CD4-positive, alpha-beta T cell treated with Interferon alpha-2 for 1 hour (primary cell): ENCODE measurements at places on chromosomes 1 and 21.

DNA sequence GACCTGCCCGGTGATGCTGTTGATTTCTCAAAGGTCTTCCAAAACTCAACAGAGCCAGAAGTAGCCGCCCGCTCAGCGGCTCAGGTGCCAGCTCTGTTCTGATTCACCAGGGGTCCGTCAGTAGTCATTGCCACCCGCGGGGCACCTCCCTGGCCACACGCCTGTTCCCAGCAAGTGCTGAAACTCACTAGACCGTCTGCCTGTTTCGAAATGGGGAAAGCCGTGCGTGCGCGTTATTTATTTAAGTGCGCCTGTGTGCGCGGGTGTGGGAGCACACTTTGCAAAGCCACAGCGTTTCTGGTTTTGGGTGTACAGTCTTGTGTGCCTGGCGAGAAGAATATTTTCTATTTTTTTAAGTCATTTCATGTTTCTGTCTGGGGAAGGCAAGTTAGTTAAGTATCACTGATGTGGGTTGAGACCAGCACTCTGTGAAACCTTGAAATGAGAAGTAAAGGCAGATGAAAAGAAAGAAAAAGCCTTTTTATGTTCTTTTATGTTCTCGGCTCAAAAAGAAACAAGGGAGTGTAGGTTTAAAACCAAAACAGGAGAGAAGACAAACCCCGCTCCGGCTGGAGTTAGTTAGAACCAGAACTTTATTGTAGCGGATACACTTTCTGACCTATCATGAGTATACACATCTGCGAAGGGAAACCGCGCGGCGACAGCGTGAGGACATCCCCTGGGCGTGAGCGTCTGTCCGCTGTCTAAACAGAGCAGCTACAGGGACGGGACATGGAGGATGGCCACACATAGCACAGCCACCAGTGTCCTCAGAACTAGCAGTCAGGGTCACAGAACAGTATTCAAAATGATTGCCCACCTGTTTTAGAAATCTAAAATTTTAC, 77.1 kb downstream of the PIK3CD start:
- DNase-seq: peak; percentile 49

GRCh38 chr1:28750330-28750729, 13.6 kb downstream of the YTHDF2 start:
- no peak for DNase-seq

DNA sequence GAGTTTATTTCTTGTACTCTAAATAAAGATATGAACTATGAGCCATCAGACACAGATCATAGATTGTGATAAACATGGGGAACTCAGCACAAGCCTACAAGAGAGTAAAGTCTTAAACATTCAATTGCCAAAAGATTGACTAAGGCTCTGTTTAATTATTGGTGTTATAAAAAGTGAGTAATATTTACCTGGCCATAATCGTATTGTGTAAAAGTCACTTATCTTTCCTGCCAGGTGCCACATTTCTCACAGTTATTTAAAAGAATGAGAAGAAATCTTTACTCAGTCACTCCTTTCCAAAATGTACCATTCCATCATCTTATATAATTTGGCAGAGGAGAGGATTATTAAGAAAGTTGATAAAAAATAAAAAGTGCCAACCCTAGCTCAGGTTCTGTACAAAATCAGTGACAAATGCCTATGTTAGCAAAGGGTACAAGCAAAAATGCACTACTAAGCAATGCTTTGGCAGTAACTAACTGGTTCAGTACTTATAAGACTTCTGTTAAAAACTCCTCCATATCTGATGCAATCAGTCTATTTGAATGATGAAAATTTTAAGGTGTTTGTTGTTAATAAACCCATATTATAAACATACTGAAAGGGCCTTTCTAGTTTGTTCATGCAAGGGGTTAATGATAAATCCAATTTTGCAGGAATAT, 5.8 kb upstream of the NR5A2 start:
- no peak for DNase-seq

GRCh38 chr1:233959102-233959501, 54.6 kb downstream of the SLC35F3 start:
- DNase-seq: no peak

GRCh38 chr21:29942034-29942433, 2.2 kb upstream of the GRIK1 start:
- DNase-seq: no peak

DNA sequence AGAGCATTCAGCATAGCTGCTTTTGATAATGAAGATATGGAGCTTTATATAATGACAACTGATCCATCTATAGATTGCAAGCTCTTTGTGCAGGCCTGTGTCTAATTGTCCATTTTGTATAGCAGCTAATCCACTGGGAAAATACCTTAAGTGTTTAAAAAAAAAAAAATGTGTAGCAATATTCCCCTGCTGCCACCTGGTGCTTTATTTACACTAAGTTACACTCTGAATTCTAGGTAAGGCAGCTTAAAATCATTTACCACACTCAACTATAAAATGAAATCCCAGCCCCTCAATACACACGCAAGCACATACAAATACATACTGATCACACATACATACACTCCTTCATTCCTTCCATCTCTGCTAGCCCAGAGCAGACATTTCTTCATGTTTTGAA, 49.1 kb upstream of the BCL9 start:
- DNase-seq: no peak

- no peak for DNase-seq
Observed at GRCh38 chr1:220974431-220974830, 95.2 kb downstream of the HLX start.

GRCh38 chr1:20160034-20160433, 20.9 kb downstream of the PLA2G2F start:
- no peak for DNase-seq

DNA sequence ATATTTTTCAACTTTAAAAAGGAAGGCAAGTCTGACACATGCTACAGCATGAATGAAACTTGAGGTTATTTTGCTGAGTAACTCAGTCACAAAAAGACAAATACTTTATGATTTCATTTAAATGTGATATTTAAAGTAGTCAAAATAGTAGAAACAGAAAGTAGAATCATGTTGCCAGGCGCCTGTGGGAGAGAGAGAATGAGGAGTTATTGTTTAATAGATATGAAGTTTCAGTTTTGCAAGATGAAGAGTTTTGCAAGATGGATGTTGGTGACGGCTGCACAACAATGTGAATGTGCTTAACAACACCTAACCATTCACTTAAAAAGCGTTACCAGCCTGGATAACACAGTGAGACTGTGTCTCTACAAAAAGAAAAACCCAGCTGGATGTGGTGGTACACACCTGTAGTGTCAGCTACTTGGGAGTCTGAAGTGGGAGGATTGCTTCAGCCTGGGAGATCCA, 20.7 kb upstream of the ATP1A1 start:
- no peak for DNase-seq

GRCh38 chr1:180778782-180779398, 133.8 kb upstream of the KIAA1614 start:
- peak; percentile 7 for DNase-seq
